ENCODE measurements at places on chromosomes 7 and 10.

GRCh38 chr10:89540420-89540949 lies 5.1 kb upstream of the SLC16A12 start:
- DNase-seq = no peak

- no peak for DNase-seq
Observed at GRCh38 chr10:8105932-8106331, 51.4 kb downstream of the GATA3 start.

GRCh38 chr10:93854975-93855374 lies 38.8 kb upstream of the SLC35G1 start:
- DNase-seq = no peak

DNA sequence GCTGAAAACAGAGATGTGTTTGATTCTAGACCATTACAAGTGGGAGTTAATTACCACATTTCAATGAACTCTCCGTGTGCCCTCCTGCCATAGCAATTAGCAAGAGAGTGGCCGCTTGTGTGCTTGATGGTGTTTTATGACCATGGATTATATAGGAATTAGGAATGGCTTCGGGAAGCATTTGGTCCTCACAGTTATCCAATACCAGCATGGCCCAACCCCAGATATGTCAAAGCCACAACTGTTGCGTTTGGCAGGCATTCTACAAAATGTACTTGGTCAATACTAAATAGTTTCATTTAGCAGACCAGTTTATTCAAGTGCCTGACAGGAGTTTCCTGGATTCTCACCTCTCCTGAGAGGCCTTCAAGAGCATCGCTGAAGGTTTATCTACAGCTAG lies 509.0 kb upstream of the GALNT17 start:
- no peak for DNase-seq

DNA sequence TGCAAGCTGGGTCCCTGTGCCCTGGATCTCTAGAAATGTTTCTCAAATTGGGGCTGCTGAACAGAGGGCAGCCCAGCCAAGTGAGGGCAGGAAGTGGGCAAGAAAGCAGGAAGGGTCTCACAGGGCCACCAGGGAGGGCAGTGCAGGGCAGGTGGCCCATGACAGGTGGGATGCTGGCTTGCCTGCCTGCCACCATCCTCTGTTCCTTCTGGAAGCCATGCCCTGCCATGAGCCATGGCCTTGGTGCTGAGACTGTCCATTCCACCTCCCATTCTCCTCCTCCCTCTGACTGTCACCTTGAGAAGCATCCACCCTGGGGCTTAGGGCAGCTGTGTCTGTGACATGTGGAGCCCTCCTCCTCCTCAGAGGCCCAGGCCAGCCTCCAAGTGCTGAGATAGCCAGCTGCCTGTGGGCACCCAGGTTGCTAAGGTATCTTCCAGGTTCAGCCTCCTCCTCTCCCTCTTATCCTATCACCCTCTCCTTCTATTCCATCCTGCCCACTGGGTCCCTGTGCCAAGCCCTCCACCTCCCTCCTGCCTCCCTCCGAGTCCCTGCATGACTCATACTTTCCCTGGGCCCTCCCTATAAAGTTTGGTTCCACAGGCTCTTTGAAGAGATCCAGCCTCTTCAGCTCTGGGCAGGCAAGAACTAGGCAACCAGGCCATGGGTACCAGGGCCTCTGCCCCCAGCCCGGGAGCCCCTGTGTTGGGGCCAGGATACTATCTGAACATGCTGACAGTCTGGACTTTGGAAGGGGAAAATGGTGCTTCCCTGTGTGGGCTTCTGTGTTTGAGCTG lies 1.3 kb downstream of the VSIR start:
- no peak for DNase-seq

GRCh38 chr10:131901181-131901829 lies 497 bp downstream of the PPP2R2D start:
- no peak for DNase-seq

DNA sequence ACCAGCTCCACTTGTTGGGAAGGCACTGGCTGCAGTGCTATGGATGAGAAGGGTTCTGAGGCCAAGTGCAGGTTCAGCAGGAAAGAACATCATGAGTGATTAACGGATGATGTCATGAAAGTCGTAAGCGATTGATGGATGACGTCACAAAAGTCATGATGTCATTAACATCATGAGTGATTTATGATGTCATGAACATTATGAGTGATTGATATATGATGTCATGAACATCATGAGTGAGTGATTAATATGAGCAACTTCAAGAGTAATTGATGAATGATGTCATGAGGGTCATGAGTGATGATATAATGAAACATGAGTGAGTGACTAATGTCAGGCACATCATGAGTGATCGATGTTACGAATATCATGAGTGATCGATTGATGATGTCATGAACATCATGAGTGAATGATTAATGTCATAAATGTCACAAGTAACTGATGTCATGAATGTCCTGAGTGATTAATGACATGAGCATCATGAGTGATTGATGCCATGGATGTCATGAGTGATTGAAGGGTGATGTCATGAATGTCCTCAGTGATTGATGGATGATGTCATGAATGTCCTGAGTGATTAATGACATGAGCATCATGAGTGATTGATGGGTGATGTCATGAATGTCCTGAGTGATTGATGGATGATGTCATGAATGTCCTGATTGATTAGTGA lies 185.6 kb downstream of the PAXIP1 start:
- no peak for DNase-seq

- DNase-seq = no peak
Observed at GRCh38 chr7:105756367-105756766, 120.0 kb downstream of the ATXN7L1 start.

DNA sequence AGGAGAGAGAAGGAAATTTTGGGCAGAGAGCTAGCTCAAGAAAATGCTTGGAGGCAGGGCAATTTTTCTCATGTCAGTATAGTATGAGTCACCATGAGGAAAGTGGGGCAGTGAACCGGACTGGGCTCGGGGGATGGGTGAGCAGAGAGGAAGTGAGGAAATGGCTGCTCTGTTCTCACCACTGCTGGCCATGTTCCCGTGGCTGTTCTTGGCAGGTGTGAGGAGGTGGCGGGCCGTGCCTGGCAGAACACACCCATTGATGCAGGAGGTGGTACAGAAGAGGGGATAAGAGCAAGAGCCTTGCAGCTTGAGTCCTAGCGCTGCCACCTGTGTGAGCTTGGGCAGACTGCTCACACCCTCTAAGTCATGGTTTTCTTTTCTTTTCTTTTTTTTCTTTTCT lies 304.4 kb upstream of the LYZL1 start:
- DNase-seq = peak; percentile 65

GRCh38 chr7:25391295-25391861 lies 163.1 kb upstream of the NPVF start:
- DNase-seq = peak; percentile 8

GRCh38 chr10:86599729-86600128 lies 54.6 kb upstream of the OPN4 start:
- DNase-seq = no peak

DNA sequence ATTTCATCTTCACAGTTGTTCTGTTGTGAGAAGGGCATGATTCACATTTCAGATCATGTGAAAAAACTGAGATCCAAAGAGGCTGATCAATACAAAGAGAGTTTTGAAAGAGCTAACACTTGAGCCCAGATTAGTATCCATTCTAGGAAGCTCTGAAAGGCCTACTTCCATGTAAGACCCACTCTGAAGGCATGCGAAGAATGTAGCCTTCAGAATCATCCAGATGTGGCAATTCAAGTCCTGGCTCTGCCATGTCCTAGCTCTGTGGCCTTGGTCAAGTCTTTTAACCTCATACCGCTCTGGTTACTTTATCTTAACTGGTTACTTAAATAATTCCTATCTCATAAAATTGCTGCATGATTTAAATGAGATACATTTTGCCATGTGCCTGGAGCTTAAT lies 111.1 kb downstream of the FZD1 start:
- DNase-seq = no peak

DNA sequence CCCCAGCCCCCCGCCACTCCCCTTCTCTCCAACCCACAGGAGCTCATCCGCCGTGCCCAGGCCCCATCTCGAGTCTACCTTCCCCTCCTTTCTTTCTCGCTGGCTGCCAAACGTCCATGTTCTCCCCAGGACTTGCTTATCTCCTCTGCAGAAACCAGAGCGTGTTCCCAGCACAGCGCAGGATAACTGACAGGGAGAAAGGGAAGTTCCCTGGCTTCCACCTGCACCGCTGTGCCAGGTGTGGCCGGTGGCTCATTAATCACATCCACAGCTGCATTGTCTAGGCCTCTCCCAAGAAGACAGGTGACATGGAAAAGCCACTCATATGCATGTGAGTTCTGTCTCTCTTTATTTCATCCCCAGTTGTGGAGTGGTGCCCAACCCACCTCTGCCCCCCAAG lies 113.2 kb downstream of the ITIH5 start:
- no peak for DNase-seq

- no peak for DNase-seq
Observed at GRCh38 chr7:34445653-34446052, 212.4 kb upstream of the NPSR1 start.
